Osteoblast (primary cell): ENCODE measurements at places on chromosomes 7 and 10. TPM values are rescaled to one million over a fixed set of nuclear protein-coding genes. Genes with fewer than 3 reads are reported as not detected.
A peak's percentile ranks its signal among the peaks of the same experiment; 100 is the strongest.

ACHE gene
- total RNA-seq: under 0.01 TPM in 2 replicates

DPP6 gene
- not detected in 2 replicates for total RNA-seq

FAM131B gene
- 1.2 and 1.4 TPM in 2 replicates for total RNA-seq

CUZD1 gene
- 0.36 and 0.59 TPM in 2 replicates for total RNA-seq

MSS51 gene
- 2.2 and 2.4 TPM in 2 replicates for total RNA-seq

UPK3B gene
- 0.88 and 1.4 TPM in 2 replicates for total RNA-seq

CYP2C19 gene
- not detected in 2 replicates for total RNA-seq

DEPP1 gene
- 43.6 and 87.6 TPM in 2 replicates for total RNA-seq

LEP gene
- total RNA-seq: under 0.01 and 0.36 TPM in 2 replicates

FANK1 gene
- 8.3 and 8.5 TPM in 2 replicates for total RNA-seq

CNTNAP2 gene
- 7.6 and 10.6 TPM in 2 replicates for total RNA-seq

ICA1 gene
- total RNA-seq: 1.2 and 2.2 TPM in 2 replicates

GHRHR gene
- not detected in 2 replicates for total RNA-seq

NEUROG3 gene
- not detected in 2 replicates for total RNA-seq

LAMB4 gene
- under 0.01 and 0.36 TPM in 2 replicates for total RNA-seq

OR9A2 gene
- total RNA-seq: not detected in 2 replicates

TMEM236 gene
- under 0.01 TPM in 2 replicates for total RNA-seq

PRLHR gene
- not detected in 2 replicates for total RNA-seq

ZNF680 gene
- 12.7 and 14.7 TPM in 2 replicates for total RNA-seq

WDR86 gene
- 8.5 and 15.6 TPM in 2 replicates for total RNA-seq

- DNase-seq: no peak
Measured at GRCh38 chr7:54946271-54946670, 72.5 kb upstream of the EGFR start.

DNA sequence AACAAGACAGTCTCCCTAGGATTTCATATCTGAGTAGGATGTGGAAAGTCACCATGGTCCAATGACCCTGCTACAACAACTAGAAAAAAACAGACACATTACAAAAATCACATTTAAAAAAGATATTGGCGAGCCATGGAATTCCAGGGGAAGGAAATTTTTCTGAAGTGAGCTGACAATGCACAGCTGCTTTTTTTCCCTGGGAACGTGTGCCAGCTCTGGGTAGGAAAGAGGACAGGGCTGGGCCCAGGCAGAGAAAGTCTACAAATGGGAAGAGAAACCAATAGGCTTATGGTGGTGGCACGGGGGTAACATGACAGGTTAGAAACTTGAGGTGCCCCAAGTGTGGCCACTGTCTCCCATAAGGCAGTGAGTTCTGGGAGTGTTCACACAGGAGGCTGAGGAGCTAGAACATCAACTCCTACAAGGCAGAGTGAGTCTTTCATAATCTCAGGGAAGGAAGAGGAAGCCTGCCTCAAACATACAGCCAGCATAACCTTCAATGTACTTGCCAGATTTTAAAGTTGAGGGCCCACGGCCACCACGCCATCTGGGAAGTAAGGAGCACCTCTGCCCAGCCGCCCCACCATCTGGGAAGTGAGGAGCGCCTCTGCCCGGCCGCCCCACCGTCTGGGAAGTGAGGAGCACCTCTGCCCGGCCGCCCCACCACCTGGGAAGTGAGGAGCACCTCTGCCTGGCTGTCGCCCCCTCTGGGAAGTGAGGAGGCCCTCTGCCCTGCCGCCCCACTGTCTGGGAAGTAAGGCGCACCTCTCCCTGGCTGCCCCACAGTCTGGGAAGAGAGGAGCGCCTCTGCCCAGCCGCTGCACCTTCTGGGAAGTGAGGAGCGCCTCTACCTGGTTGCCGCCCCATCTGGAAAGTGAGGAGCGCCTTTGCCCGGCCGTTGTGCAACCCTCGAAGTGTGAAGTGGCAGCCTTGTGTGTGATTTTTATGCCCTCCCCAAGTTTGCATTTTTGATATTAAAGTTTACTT lies 5.9 kb downstream of the FBXL13 start:
- no peak for DNase-seq

GRCh38 chr10:70803775-70804420 lies 11.8 kb upstream of the SGPL1 start:
- no peak for DNase-seq

GRCh38 chr7:76512941-76513816 lies 2.8 kb downstream of the UPK3B start:
- peak; percentile 90 for DNase-seq

- DNase-seq: peak; percentile 86
Measured at GRCh38 chr10:111648046-111648445, 535.5 kb downstream of the GPAM start.

- DNase-seq: no peak
Measured at GRCh38 chr10:11249152-11249807, 231.6 kb downstream of the CELF2 start.

GRCh38 chr10:110425684-110426293 lies 71.9 kb upstream of the DUSP5 start:
- DNase-seq: peak; percentile 96

DNA sequence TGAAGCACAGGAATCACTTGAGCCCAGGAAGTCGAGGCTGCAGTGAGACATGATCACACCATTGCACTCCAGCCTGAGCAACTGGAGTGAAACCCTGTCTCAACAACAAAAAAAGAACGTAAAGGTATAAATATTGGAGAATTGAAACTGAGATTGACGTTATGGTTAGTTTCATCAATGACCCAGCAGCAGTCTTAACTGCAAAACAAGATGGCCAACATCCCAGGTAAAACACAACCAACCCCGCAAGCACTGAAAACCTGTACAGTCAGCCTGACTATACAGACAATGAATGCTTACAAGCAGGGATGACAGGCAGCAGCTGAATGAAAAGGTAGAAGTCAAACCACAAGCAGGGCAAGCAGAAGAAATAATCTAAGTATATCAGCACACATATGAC lies 34.7 kb downstream of the WAPL start:
- DNase-seq: no peak

DNA sequence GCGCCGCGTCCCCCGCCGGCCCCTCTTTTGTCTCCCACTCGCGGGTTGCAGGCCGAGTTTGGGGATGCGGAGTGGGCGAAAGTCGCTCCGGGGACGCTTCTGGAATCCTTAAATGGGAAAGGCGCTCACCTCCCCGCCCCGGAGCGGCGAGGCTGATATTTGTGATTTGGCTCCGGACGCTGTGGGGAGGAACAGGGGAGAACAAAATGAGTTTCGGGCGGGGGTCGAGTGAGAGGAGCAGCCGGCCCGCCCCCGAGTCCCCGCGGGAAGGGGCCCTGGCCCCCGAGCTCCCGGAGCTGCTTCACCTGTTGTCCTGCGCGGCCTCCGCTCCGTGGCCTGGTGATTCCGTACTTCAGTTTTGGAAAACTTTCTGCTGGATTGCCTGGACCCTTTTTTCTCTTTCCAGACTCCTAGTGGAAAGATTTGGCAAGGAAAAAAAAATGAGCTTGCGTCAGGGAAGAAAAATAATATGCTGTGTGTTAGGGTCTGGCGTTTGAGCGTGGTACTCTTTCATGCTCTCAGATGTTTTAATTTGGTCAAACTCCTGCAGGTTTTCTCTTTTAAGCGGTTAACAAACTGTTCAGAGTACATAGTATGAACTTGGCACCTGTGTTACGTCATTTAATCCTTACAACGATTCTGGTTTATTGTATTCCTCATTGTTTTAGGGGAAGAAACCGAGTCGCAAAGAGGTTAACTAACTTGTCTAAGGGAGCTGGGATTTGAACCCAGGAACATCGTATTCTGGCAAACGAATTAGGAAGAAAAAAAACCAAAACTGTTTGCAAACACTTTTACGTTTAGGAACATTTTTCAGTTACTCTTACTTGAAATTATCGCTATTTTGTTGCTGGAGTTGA lies 924 bp downstream of the BMPR1A start:
- peak; percentile 78 for DNase-seq

DNA sequence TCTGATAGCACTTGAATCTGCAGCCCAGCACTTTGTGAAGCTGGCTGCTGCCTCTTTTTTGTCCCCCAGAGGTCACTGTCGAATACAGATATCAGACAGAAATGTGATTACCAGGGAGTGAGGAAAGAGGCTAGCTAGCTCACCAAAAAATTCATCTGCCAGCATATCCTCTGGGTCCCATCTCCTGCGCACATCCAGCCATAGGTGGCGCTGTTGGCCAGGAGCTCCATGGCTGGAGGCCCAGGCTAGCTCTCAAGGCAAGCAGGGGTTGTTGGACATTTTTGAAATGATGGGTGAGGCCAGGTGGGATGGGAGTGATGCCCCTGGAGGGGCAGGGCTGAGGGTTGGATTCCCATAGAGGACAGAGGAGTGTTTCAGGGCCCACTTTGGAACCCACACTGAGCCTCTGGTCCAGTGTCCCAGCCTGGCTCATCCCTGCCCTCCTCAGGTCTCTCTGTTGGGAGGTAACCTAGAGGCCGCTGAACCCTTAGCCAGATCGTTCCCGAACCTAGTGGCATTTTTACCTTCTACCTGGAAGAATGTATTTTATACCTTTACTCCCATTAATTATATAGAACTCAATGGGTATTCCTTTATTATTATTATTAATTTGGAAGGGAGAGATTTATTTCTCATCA lies 14.8 kb downstream of the DPCD start:
- peak; percentile 91 for DNase-seq

DNA sequence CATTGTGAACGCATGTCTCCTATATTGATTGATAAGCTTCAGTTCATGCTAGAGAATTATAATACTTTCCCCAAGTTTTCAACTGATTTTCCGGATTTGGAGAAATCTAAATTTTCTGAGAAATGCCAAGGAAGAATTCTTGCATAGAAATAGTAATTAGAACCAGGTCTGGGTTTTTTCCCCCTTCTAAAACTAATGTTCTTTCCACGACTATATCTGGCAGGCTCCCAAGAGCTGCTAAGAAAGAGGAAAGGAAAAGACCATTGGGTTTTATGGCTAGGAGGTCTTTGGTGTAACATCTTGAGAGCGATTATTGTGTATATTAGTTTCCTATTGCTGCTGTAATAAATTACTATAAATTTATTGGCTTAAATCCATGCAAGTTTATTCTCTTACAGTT lies 71.8 kb upstream of the CACNB2 start:
- no peak for DNase-seq

- peak; percentile 68 for DNase-seq
Measured at GRCh38 chr7:41878309-41879295, 175.7 kb upstream of the INHBA start.

GRCh38 chr7:99551334-99551733 lies 580 bp downstream of the FAM200A start:
- peak; percentile 70 for DNase-seq

DNA sequence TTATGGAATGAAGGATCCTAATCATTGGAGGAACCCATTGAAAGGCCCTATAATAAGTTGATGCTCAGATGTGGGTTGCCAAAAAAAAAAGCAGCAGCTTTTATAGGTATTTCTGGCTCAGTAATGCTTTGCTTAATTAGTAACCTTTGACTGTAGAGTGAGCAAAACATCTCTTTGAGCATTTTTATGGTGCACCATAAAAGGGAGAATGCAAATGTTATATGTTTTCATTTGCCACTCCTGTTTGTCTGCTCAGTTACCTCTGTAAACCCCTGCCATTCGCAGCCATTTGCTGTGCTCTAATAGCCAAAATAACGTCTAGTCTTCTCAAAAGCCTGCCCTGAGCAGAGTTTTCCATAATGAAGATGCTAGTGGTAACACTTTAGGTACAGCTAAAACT lies 589.1 kb upstream of the FOXK1 start:
- DNase-seq: no peak

DNA sequence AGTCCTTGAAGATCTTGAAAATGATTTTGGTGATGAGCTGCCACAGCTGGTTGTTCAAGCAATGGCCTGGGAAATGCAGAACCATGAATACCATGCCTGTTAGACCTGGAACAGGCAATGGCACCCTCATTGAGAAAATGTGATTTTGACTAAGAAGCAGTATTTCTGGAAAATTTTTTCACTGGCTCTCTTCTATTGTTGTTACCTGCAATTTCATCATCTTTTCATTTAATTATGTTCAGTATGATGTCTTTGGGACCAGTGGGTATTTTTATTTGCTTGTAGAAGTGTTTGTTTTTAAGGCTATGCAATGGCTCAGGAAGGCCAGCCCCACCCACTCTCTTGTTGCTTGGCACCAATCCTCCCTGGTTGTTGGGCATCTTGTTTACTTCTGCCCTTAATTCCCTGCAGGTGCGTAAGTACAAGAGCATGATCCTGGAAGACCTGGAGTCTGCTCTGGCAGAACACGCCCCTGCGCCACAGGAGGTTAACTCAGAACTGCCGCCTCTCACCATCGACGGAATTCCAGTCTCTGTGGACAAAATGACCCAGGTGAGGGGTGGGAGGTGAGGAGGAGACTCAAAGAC lies 78.6 kb downstream of the NRF1 start:
- DNase-seq: no peak

DNA sequence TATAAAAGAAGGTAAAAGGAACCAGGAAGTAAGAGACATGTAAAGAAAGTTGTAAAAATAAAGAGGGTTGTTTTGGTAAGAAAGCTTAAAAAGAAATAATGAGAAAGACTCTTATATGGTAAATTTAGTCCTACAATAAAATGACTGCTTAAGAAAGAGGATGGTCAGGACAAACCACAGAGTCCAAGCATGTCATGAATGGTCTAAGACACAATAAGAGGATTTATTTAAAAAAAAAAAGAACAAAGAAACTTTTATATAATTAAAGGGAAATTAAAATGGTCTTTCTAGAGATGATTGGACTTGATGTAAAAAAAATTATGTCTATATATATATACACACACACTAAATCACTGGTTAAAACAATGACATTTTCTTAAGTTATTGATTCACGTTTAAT lies 18.2 kb downstream of the ATAD1 start:
- DNase-seq: no peak

- DNase-seq: peak; percentile 85
Measured at GRCh38 chr10:35412900-35413491, 76.7 kb downstream of the CCNY start.

GRCh38 chr7:70619130-70619529 lies 512.8 kb upstream of the GALNT17 start:
- DNase-seq: no peak

GRCh38 chr10:122498521-122498920 lies 37.2 kb downstream of the HTRA1 start:
- DNase-seq: no peak

- DNase-seq: no peak
Measured at GRCh38 chr7:28774261-28774988, 183.7 kb downstream of the TRIL start.

- DNase-seq: peak; percentile 91
Measured at GRCh38 chr7:5477723-5478531, 54.3 kb upstream of the TNRC18 start.

DNA sequence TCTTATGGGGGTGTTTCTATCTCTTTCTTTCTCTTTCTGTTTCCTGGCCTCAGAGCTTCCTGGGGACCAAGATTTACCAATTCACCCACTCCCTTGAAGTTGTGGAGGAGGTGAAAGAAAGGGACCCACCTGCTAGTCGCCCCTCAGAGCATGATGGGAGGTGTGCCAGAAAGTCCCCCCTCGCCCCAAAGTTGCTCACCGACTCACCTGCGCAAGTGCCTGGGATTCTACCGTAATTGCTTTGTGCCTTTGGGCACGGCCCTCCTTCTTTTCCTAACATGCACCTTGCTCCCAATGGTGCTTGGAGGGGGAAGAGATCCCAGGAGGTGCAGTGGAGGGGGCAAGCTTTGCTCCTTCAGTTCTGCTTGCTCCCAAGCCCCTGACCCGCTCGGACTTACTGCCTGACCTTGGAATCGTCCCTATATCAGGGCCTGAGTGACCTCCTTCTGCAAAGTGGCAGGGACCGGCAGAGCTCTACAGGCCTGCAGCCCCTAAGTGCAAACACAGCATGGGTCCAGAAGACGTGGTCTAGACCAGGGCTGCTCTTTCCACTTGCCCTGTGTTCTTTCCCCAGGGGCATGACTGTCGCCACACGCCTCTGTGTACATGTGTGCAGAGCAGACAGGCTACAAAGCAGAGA lies 12.2 kb downstream of the AQP1 start:
- peak; percentile 34 for DNase-seq

GRCh38 chr10:101219946-101220451 lies 9.3 kb downstream of the LBX1 start:
- peak; percentile 75 for DNase-seq

- DNase-seq: no peak
Measured at GRCh38 chr7:80415522-80415921, 96.3 kb downstream of the GNAT3 start.
